ENCODE measurements at places on chromosomes 2 and 18.

- no peak for DNase-seq
These were observed 159.1 kb downstream of the LRRTM1 start for GRCh38 chr2:80145499-80145898.

GRCh38 chr2:16155366-16155765, 215.0 kb downstream of the MYCN start:
- DNase-seq = no peak

DNA sequence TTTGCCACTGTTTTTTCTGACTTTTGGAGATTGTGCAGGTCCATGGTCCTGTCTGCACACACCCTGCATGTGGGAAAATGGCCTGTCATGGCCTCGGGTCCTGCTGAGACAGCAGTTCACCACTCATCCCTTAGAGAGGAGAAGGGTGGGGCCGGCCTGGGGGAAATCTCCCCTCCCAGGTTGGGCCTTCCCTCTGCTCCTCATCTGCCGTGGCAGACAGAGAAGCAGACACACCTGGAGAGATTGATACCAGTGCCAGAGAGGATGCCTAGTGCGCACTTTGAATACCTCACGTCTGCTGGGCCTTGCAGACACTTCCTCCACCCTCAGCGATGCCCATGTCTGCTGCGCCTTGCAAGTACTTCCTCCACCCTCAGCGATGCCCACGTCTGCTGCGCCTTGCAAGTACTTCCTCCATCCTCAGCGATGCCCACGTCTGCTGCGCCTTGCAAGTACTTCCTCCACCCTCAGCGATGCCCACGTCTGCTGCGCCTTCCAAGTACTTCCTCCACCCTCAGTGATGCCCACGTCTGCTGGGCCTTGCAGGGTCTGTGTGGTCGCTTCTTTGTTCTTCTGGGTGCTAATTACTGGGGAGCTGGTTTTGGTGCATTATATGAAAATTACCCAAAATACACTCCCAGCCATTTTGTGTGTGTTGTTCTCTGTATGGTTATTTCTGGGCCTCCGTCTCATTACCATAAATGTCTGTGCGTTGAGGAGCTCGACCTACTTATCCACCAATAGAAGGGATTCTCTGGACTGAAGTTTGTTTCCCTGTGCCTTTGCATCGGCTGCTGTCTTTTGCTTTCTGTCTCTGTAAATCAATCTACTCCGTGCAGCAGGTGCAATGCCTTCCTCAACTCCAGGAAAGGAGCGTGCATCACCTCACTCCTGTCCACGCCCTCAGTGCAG, 186.9 kb upstream of the PXDN start:
- DNase-seq = no peak

DNA sequence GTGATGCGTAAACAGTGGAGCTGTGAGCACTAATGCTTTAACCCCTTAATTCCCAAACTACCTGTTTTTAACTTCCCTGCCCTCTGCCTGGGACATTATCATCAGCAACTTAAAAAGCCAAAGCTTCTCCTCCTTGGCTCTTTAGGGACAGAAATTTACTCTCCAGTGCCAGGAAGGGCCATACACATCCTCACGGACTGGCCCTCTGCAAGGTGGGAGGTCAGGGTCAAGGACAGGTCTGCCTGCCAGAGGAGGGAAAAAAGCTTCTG, 21.5 kb downstream of the KCTD1 start:
- no peak for DNase-seq

DNA sequence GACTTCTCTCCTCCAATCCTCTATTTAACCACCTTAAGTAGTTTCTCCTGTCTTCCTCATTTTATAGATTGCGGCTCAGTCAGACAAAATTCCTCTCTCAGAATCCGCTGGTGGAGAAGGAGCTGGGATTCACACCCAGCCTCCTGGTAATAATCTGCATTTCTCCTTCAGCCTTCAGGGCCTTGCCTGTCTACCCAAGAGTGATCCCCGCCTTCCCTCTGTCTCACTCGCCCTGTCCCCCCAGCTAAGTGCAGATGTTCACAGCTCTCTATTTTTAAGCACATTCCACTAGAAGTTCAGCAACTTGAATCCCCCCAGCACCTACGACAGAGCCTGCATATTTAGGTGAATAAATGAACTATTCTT, 212.5 kb upstream of the HAAO start:
- no peak for DNase-seq

- DNase-seq = no peak
These were observed 3.8 kb downstream of the LIMS1 start for GRCh38 chr2:108538000-108538625.

- DNase-seq = no peak
These were observed 608 bp upstream of the VPS4B start for GRCh38 chr18:63422864-63423304.

GRCh38 chr18:26547646-26548414, 523 bp downstream of the KCTD1 start:
- DNase-seq = peak; percentile 82

GRCh38 chr18:48842259-48843061, 108.3 kb downstream of the SMAD7 start:
- DNase-seq = no peak

DNA sequence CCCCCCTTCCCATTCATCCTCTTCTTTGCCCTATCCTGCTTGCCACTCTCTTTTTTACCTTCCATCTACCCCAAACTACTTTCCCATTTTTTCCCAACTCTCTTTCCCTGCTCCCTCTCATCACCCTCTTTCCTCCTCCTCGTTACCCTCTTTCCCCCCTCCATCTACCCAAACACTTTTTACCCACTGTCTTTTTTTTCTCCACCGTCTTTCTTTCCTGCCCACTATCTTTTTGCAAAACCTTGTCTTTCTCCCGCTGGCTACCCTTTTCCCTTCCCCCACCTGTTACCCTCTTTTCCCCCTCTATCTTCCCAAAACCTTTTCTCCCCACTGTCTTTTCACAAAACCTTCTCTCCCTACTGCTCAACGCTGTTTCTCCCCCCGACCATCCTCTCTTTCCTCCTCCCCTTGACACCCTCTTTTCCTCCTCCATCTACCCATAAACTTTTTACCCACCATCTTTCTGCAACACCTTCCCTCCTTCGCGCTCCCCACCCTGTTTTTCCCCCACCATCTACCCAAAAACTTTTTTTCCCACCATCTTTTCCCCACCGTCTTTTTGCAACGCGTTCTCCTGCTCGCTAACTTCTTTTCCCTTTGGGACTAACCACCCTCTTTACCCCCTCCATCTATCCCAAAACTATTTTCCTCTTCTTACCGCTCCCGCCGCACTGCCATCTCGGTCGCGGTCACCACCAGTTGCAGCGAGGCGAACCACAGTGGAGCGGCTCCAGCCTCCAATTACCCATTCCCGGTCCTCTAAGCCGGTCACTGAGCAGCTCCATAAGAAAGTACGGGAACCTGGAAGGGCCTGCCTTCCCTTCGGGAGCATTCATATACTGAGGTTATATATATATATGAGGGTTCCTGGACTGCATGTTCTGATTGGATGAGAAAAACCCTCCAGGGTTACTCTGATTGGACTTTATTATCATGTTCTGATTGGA, 15.0 kb downstream of the CCDC74A start:
- no peak for DNase-seq

DNA sequence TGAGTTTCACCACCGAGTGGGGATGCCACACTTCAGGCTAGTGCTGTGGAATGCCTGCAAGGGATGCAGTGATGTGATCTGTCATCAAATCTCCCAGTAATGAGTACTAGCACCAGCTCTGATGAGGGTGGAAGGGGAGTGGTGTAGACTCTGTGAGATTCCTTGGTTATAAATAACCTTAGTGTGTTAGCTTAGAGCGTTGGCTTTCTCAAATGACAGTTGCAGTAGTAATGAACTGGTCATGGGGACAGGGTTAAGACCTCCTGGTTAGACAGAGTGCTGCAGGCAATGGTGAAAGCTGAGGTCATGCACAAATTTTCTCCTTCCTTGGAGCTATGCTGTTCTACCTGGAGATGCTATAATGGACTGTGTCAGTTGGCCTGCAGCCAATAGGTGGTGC, 1063.4 kb upstream of the CRIM1 start:
- no peak for DNase-seq

GRCh38 chr2:72924353-72925240, 7.3 kb downstream of the EMX1 start:
- DNase-seq = peak; percentile 35

GRCh38 chr18:79077181-79077580, 8.0 kb downstream of the ATP9B start:
- no peak for DNase-seq

GRCh38 chr2:153939124-153939796, 67.5 kb downstream of the GALNT13 start:
- DNase-seq = no peak

DNA sequence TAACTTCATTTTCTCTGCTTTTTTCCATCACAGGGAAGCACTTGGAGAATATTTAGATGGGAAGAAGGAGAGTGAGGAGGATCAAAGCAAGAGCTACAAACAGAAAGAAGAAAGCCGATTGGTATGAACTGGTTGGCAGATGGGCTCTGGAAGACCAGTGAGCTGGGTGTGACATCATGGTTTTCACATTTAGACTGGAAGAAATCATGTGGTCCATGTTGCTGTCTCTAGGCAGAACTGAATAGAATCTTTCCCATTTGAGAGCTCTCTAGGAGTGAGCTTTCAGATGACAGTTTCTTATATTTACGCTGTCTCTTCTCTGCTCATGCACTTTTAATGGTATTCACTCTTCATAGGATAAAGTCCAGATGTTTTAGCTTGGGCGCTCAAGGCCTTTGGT, 12.6 kb downstream of the DRC1 start:
- DNase-seq = no peak

GRCh38 chr2:198441246-198441645, 636.9 kb downstream of the PLCL1 start:
- no peak for DNase-seq

GRCh38 chr2:137800386-137800785, 163.9 kb upstream of the HNMT start:
- no peak for DNase-seq

DNA sequence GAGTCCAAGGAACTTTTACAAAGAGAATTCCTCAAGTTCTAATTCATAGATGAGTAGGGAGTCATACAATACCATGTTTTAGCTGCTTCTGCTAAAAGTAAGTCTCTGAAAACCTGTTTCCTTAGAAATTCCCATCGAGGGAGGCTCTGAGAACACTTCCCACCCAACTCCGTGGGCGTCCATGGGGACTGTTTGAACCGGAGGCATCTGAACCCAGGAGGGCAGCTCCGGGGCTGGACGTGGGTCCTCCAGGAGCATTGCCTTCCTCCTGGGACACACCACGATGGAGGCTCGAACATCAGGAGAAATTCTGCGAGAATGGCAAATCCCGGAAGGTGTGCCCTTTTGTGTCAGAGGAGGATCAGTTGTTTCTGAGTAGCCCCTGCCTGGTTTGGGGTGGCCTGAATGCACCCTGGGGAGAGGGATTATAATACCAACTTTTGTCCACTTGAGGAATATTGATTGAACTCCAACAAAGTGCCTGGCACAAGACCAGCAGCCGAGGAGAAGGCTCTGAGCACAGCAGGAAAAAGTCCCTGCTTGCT, 327.5 kb upstream of the SALL3 start:
- DNase-seq = no peak

- DNase-seq = peak; percentile 99
These were observed at the start of gene KIDINS220 for GRCh38 chr2:8836971-8837794. TSS of gene KIDINS220 (minus strand) at chr2:8837613. CDS start at chr2:8827093, 10,520 bp downstream.

DNA sequence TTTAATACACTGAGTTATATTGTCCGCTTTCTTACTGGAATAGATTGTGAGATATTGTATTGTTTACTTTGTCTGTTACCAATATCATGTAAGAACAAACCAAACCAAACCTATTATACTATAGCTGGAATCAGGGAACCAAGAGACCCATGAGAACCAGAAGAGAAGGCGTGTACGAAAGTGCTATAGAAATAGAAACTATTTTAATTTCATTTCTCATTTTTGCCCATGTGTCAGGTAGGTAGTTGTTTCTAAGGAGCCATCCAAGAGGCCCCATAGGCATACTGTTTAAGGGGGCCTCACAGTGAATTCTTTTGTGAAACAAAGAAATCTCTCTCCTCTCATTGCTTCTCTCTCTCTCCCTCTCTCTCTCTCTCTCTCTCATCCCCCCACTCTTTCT, 363.6 kb downstream of the RNF144A start:
- DNase-seq = no peak

DNA sequence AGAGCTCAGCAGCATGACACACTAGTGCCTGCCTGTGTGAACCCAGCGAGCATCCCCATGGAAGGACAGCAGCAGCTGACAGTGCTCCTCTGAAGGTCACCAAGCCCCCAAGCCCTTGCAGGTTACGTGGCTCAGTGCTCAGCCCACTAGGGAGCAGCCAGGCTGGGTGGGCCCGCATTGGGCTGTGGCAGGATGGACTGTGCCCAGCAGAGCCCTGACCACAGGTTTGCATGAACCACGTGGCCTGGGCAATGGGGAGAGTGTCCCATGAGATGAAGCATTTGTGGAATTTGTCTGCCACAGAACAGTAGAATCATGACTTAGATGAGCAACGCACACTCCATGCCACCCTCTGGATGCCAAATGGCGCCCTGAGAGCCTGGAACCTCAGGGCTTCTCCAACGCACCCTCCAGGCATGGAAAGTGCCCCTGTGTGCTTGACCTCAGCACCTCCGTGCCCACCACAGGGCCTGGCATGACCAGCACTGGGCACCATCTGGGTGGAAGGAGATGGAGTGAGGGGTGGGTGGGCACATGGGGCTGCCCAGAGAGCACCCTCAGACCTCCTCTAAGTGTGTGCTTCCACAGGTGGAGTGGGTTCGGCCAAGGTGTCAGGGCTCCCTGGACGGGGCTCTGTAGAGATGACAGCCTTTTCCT, 216.1 kb upstream of the RAB6C start:
- DNase-seq = no peak

DNA sequence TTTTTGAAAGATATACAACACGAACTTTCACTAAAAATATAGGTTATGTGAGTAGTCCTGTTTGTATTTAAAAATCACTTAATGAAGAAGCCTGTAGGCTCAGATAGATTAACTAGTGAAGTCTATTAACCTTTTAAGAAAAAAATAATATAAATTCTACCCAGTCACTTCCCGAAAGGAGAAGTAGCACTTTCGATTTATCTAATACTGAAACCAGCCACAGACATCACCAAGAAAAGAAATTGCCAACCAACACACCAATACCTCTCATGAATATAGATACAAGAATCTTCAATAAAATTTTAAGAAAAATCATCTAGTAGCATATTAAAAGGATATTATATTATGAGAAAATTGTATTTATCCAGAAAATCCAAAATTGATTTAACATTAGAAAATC, 160.5 kb downstream of the GALNT13 start:
- DNase-seq = no peak

GRCh38 chr2:165952085-165952484, 1.5 kb downstream of the TTC21B start:
- DNase-seq = no peak
